Dorsolateral prefrontal cortex (tissue), 122 donors: ENCODE measurements at places on chromosomes 6 and 20.

DNA sequence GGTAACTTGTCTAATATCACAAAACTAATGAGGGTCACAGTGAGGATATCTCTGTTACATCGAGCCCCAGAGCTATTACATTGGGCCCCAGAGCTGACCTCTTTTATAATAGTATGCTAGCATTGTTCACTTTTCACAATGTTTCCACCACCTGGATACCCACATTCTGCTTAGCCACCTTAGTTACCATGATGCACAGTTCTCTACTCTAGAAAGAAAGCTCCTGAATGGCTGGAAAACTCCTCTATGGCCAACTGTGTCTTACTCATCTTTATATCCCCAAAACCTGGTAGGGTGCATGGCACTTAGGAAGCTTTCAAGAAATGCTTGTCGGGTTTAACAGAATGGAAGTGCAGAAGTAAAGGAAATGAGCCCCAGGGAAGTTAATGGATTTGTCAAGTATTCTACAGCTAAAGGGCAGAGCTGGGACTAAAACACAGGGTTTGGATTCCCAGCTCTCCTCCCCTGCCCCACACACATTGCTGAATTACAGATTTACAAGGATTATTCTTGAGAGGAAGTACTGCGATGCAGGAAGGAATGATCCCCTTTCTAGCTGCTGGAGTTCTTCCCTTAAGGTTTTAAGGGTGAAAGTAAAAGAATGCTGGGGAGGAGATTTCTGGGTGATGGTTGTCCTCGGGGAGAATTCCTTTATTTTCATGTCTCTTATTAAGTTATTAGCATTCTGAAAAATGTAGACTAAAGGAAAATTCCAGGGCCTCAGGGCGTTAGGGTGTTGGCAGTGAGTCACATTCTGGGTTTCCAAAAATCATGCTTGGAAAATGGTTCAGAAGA is 16.1 kb upstream of the HINT3 start:
- no peak for DNase-seq

DNA sequence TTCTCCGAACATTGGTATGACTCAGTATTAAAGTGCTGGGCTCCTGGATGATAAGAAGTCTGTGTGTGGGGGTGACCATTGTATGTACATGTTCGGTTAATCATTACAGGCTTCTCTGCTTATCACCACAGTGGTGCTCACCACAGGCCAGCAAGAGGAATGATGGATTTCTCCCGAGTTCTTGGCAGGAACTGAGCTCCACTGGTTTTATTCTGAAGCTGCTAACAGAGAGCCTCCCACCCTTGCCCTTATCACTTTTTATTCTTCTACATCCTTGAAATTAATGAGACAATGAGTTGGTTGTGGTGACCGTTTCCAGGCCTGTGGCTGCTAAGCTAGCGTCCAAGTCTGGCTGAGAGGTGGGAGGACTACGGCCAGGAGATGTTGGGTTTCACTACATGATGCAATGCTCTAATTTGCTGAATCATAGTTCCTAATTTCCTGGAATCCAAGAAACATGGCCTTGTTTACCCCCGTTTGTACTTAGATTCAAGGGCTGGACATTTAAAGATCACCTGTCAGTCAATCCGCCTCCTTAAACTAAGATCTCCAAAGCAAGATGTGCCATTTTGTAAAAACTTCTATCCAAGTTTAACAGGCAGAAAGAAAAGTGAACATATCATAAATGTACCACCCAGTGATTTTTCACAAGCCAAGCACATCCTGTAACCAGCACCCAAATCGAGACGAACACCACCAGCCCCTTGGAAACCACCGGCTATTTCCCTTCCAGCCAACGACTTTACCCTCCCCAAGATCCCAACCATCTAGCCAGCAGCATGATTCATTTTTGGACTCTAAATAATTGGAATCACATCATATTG is 172.5 kb downstream of the FOXA2 start:
- no peak for DNase-seq

- DNase-seq: no peak
Observed at GRCh38 chr20:56773749-56774148, 144.6 kb downstream of the TFAP2C start.

GRCh38 chr6:133804265-133804664 is 84.6 kb upstream of the TCF21 start:
- DNase-seq: no peak

- DNase-seq: no peak
Observed at GRCh38 chr6:5659467-5659866, 347.3 kb downstream of the NRN1 start.

- DNase-seq: no peak
Observed at GRCh38 chr6:63440057-63440456, 120.3 kb upstream of the LGSN start.

GRCh38 chr20:49344140-49344539 is 66.3 kb upstream of the ZNFX1 start:
- DNase-seq: no peak

- no peak for DNase-seq
Observed at GRCh38 chr6:166459906-166460305, 77.2 kb upstream of the MPC1 start.

GRCh38 chr6:31968791-31969711 is 2.9 kb downstream of the DXO start:
- DNase-seq: no peak

- DNase-seq: no peak
Observed at GRCh38 chr20:278181-278580, 12.4 kb downstream of the C20orf96 start.

GRCh38 chr6:149319422-149319821 is 1.9 kb downstream of the TAB2 start:
- DNase-seq: no peak

GRCh38 chr6:149419696-149420404 is 19.8 kb downstream of the SUMO4 start:
- DNase-seq: no peak

DNA sequence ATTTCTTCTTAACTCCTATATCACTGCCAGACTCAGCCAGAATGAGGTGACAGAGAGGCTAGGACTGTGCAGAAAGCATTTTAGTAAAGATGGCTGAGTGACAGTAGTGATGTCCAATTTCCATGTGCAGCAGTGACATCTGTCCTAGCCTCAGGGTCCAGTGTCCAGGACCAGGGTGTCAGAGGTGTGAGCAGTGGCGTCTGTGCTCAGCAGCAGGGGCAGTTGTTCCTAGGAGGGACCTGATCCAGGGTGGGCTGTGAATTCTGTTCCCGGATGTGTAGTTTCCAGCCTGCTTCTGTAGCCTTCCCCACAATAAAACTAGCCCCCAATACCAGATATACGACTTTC is 6.0 kb downstream of the HLA-B start:
- no peak for DNase-seq

- no peak for DNase-seq
Observed at GRCh38 chr6:157388924-157389323, 7.9 kb downstream of the ZDHHC14 start.

DNA sequence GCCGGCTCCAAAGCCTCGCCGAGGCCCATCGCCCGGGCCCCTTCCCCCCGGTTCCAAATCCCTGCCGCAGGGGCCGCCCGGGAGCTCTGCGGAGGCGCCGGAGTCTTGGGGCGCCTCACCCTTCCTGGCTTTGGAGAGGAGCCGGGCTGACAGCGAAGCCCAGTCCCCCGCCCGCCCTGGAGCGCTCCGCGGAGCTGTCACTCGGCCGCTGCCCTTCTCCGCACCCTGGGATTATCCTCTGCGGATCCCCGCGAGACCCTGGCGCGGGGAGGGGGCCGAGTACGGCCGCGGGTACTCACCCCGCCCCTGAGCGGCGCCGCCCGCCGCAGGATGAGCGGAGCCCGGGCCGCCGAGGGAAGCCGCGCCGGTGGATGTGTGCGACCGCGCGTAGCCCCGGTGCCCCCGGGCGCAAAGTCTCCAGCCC is 343 bp downstream of the SNAP91 start:
- peak; percentile 36 for DNase-seq

DNA sequence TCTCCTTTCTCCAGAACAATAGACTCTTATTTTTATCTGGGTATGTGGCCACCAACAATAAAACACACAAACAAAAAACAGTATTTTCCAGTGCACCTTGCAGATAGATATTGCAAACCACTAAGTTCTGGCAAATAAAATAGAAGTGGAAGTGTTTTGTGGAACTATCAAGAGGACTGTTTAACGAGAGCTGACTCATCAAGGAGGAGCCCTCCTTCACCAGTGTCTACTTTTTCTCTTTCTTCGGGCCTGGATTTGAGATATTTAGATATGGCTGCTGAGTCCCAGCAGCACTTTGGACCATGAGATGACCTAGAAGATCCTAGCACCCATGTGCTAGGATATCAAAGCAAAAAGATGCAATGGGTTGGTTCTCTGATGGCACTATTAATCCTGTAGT is 154.7 kb downstream of the AIG1 start:
- DNase-seq: no peak

GRCh38 chr6:3159805-3160781 is 2.7 kb upstream of the TUBB2A start:
- peak; percentile 65 for DNase-seq

DNA sequence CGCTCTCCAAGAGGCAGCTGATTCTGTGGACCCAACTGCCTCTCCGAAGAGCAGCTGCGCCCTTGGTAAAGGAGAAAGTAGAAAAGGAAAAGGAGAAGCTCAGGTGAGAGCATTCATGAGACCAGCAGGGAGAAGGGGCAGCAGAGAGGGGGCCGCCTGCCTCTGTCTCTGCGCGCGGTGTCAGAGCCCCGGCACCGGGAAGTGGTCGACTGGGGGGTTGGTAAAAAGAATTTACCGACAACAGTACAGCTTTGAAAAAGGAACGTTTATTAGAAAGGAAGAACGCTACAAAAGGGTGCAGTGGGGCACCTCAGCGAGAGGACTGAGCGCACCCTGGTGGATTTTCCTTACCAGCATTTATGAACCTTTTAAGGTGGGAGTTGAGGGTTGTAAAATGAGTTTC is 61.9 kb downstream of the GPR6 start:
- DNase-seq: no peak

GRCh38 chr20:57995381-57995977 is 233.0 kb downstream of the ANKRD60 start:
- no peak for DNase-seq

- no peak for DNase-seq
Observed at GRCh38 chr6:7727086-7727945, 1.4 kb downstream of the BMP6 start.

- no peak for DNase-seq
Observed at GRCh38 chr6:34576286-34576955, 20.3 kb upstream of the SPDEF start.

DNA sequence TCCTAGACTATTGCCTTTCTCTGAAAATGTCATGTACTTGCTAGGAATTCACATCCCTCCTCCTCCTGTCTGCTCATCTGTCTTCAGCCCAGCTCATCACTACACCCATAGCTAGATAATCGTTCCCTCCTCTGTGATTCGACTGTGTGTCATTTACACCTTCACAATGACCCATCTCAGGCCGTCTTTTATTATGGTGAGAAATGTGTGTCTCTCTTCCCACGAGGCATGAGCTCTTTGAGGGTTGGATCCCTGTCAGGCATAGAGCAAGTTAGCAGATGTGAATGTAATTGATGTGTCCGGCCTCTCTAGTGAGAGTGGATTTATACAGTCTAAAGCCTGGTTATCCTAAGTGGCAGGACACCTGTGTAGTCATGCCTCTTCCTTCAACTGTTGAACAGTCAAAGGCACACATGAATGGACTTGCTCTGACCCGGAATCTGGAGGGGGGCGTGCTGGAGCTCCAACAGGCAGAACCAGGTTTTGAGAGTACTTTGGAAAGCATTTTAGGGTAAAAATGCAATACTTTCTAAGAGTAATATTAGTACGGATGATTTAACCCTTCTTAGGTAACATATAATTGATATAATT is 182.1 kb downstream of the UTRN start:
- DNase-seq: no peak

DNA sequence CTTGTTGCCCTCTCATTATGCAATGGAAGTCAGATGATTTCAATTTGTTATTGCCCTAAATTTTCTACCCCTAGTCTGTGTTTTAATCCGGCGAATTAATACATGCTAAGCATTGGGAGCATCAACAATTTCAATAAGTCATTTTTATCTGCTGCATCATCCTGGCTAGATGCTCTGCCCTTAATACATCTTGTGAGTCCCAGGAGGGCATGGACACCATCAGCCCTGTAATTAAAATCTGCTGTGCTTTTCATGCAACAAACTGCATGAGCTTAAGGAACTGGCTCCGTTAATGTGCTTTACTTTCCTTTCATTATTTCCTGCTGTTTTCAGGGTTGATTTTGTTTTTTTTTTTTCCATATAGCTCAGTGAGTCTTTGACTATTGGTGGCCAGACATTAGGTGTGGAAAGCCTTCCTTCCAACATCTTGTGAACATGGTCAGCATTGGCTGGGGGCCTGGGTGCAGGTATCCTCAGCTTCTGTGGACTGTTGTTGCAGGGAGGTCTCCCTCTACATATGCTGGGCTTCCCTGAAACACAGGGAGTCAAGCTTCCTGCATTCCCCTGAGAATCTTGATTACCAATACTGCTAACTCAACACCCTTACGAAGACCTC is 8.5 kb upstream of the PBOV1 start:
- DNase-seq: no peak

GRCh38 chr6:46221222-46221793 is 50.5 kb upstream of the ENPP5 start:
- DNase-seq: no peak

GRCh38 chr6:34284563-34285447 is 36.0 kb upstream of the SMIM29 start:
- DNase-seq: peak; percentile 52

GRCh38 chr6:52261229-52261628 is 16.9 kb upstream of the IL17F start:
- no peak for DNase-seq

GRCh38 chr6:37619641-37620040 is 78.0 kb downstream of the MDGA1 start:
- no peak for DNase-seq

DNA sequence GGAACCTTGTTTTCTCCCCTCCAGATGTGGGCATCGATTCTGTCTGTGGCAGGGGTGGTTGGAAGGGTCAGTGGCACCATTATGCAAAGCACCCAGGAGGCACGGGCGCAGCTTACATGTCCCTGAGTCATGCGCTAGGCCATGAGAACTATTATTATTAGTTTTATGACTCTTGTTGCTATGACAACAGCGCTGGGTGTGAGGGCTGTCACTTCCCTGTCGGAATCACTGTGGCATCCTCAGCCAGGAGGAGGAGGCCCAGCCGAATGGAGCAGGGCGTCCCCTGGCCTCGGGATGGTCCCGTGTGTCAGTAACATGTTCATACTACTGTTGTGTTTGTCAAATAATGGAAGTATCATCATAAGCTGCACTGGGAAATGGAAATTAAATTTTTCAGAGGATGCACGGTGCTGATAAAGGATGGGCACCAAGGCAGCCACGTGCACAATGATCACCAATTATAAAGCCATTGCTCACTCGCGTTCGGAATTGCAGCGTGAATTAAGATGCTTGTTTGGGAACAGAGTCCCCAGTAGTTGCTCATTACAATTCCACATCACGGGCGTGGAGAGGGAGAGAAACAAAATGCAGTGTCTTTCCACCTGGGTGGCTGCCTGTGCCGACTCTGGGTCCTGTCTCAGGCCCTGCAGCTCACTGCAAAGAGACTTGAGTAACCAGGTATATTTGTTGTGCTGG is 247.9 kb downstream of the CDH4 start:
- DNase-seq: no peak

- no peak for DNase-seq
Observed at GRCh38 chr6:33315793-33316602, 1.5 kb downstream of the ZBTB22 start.
